Amniotic stem cell (primary cell): ENCODE measurements at places on chromosomes 3 and 15.

DNA sequence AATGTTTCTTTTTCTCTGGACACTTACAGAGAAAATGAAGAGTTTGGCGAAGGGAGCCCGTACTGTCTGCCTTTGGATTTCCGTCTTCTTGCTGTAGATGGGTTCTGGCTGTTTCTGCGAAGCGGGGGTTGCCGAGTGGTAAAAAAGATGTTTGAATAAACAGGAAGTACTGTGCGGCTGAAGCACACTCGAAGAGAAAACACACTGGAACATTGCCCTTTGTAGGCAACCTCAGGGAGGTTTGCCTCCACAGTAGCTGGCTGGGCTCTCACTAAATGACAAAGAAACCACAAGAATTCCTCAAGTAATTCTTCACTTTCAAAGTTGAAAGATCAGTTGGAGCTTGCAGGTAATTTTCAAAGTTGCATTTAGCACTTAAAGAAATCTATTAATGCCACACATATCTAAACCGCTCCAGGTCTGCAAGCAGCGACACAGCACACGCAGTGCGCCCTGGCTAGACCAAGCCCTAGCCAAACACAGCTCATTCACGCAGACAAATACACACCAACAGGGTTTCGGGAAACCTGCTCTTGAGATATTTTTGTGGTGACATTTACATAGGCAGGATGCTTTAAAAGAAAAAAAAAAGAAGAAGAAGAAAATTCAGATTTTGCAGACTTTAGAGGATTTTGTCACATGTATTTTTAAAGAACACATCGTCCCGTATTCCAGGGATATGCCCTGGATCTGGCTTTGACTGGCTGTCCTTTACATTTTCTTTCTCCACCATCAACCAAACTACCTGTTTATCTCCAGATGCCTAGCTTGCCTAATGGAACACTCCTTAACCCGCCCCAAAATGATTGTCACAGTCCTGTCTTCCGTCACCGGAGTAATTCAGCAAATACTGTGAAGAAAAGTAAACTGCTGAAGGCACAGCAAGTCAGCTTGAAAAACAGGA, 452.8 kb downstream of the FOXP1 start:
- peak; percentile 27 for DNase-seq

- no peak for DNase-seq
Measured at GRCh38 chr3:65532215-65532614, 506.5 kb downstream of the MAGI1 start.

DNA sequence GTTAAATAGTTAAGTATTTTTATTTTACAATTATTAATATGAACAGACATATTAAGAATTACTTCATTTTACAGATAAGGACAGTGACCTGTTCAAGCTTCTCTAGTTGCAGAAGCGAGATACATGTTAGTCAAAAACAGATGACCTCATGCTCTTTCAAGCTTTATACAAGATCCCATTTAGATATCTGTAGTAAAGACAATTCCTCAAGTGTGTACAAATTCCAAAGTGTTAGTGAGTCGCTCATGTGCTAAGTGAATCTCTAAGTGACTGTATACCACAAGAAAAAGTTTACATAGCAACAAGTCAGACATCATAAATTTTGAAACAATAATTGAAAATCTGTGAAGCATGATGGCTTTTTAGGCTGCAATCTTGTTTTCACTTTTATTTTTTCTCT, 293.8 kb downstream of the ROBO1 start:
- no peak for DNase-seq

GRCh38 chr3:148751461-148751860, 53.8 kb downstream of the AGTR1 start:
- no peak for DNase-seq

GRCh38 chr3:117079997-117080396, 370.4 kb downstream of the TUSC7 start:
- DNase-seq: no peak

GRCh38 chr3:42010530-42010929, 48.6 kb upstream of the ULK4 start:
- no peak for DNase-seq

DNA sequence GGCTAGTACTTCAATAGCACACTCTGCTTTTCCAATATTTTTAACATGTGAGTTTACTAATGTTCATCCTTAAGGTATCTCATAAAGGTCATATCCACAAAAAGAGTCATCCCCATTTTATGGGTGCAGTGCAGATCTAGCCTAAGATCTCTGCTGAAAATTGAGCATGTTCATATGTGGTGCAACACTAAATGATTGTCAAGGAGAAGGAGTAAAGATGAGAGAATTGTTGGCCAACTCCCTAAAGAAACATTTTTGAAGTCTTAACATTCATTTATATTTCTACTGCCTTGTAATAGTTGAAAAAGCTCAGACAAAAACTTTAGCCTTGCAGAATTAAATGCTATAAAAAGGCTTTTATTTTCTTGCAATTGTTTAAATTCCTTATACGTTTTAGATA, 1159.6 kb downstream of the TBL1XR1 start:
- no peak for DNase-seq

DNA sequence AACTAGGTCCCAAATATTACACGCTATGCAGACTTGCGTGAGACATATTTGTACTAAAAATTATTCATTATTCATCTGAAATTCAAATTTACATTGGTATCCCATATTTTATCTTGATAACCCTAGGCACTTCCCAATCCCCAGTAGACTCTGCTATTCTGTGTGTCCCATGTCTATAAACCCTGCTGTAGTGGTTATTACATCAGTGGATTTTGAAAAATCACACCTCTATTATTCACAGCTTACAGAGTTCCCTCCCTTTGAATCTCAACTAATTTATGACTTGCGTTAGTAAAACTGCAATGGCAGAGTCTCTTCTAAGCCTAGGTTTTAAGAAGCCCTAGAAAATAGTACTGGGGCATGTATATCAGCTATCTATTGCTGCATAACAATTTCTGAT, 54.3 kb downstream of the TRIM69 start:
- no peak for DNase-seq

DNA sequence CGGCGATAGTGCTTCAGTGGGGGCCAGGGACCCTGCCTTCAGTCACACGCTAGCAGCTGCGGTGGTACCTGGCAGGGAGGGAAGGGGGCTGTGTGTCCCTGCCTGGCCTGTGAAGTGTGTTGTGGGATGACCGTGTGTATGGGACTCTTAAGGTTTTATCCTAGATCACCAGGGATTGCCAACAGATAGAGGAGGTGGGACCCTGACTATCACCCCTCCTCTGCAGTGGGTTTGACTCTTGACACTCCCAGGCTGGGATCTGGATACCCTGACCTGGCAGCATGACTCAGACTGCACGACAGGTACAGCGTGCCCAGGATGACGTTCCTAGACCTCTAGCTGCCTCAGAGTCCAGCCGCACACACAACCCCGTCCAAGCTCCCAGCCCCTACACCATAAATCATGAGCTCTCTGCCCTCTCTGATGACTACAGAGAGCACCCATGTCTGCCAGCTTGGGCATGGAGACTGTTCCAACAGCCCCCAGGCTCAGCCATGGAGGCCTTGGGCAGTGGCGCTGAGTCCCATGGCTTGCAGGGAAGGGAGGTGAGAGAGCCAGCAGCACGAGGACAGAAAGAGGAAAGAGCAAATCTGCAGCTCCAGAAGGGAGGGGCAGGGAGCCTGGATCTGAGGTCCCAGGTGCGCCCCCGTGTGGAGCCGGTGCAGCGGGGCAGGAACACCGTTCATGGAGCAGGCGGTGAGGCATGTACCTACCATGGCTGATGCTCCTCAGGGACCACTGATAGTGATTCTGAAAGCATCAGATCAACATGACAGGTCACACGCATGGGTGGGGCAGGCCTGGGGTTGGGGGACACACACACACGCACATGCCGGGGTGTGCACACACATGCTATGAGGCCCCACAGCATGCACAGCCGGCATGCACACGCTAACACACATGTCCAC, 71.0 kb downstream of the ADAMTS7 start:
- DNase-seq: no peak

DNA sequence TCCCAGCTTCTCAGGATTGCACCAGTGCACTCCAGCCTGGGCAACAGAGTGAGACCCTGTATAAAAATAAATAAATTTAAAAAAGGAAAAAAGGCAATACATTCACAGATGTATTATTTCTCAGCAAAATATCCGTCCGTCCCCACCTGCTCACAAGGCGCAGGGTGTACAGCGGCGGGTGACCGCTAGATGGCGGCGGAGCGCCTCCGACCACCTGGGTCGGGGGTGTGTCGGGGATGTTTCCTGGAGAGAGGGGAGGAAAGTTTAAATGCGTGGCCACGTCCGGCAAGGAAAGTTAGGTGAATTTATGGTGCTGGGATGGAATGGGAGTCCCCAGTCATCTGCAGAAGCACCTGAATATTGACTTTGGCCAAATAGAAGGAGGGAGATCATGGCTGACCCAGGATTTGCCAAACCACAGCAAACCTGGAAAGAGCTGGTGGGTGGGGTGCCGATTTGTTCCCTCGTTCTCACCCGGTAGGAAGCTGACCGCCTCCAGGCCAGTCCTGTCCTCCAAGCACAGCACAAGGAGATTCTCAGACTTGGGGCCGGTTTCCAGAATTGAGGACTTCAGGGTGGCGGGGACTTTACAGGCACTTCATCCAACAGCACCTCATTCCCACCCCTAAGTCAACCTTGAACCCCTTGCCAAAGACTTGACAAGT, 88.3 kb downstream of the TMEM266 start:
- DNase-seq: no peak

DNA sequence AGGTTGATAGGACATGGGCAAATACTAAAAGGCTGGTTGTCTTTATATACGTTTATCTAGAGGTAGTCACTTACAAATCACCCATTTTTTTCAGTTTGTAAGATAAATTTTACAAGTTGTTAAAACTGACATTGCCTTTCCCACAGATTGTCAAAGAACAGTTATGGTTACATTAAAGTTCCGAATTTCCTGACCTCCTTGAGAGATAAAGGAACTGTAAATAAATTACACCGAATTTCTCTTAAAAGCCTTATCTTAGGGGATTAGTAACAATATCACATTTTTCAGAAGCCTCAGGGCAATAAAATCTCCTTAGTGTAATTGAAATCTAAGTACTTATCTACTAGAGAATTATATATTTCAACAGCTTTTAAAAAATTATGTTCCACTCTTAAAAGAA, 49.5 kb downstream of the ZPLD1 start:
- DNase-seq: no peak

GRCh38 chr3:171200750-171201088, 174.2 kb upstream of the SLC2A2 start:
- no peak for DNase-seq

DNA sequence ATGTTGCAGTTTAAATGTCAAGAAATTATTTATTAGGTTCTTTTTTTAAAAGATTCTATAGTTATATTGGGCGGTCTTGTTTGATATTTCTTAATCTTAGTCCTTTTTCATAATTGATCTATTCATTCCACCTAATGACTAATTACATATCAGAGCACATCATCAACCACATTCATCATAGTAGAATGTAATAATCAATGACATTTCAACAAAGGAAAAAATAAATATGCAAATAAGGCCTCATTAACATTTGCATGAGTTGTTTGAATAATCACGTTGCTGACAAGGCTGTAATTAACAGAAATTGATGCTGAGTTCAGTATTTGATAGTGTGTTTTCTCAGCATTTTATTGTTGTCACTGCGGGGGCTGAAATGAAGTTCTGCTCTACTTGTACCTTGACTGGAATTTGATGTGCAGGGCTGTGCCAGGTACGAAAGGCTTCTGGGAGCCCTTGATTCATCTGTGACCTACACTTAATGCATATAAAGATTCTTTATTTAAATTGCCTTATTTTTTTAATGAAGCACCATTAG, 215.7 kb downstream of the TCF12 start:
- DNase-seq: no peak

DNA sequence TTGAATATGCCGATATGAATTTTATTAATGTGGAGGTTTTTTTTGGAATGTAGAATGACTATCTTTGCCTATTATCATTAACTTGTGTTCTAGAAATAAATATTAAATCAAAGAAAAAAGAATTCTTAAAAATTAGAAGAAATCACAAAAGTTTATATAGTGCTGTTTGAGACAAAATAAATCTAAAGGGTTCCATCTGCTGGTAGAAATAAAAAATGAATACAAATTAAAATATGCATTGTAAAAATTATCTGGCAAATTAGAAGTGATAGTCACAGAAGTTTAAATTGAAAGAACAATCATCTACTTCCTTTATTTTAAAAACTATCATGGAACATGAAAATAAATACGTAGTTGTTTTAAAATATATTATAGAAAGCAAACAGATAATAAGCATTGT, 22.7 kb upstream of the ZBTB20 start:
- DNase-seq: no peak

DNA sequence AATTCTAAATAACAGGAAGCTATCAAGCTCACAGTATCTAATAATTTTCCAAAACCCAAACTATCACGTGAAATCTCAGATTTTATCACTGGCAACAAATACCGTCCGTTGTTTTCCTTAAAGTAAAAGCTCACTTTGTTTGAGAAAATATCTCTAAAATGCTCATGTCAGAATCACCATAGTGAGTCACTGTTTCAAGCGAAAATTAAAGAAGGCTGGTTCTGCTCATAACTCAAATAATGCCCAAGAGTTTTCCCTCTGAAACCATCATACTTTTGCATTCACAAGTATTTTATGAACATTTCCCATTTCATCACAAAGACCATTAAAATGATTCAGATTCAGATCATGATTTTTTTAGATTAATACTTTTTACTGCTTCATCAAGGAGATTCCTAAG, 50.6 kb downstream of the TBL1XR1 start:
- DNase-seq: no peak

DNA sequence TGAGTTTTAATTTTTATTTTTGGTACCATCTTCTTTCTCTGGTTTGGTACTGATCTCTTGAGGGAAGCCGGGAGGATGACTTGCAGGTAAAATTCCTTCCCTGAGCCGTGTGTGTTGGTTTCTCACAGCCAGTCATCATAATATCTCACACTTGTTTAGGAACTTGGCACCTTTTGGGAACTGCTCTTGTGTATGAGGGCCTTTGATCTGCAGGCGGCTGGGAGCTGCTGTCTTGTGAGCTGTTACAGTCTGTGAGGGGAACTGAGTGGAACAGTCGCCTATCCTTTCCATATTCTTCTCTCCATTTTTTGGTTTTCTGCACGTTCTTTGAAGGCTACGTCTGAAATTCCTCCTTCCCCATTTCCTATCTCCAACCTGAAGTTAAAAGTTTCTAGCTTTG, 75.2 kb downstream of the CACNA2D3 start:
- no peak for DNase-seq

GRCh38 chr15:94023531-94023930, 207.8 kb upstream of the MCTP2 start:
- no peak for DNase-seq

DNA sequence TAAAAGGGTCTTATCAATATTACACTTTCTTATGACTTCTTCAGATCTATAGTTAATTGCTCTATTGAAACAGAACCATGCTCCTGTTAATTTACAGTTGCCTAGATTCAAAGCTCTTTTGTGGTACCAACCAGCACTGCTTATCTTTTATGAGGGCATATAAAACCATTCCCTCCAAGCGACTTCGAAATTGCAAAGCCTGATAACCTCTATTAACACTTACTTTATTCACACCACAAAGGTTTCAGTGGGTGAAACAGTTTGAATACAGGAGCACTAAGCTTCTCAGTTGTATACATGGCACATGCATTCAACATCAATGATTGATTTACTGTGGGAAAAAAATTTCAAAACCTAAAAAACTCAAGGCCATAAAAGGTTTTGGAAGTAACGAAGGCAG, 74.9 kb upstream of the PPIB start:
- DNase-seq: no peak
